ENCODE measurements at places on chromosomes 4 and X.
A peak's percentile ranks its signal among the peaks of the same experiment; 100 is the strongest.

DNA sequence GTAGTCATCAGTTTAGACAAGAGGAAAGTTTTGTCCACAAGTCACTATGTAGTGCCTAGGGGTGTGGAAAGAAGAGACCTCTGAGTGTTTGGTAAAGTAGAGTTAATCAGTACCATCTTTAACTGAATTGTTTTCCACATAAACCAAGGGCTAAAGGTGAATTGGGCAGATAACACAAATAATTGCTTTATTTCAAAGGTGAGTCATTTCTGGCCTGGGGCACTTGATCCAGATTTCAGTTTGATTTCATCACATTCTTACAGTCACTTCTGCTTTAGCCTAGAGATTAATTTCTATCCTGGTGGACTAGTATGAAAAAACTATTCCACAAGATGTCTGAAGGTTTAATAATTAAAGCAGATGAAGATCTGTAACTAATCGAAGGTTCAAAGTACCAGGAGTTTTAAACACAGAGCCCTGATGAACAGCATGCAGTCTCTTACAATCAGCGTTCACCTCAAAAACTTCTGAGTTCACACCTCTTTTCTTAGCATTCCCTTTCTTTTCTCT lies 74.5 kb upstream of the BOD1L1 start:
- DNase-seq, result peak; percentile 66

- no peak for DNase-seq
Measured at GRCh38 chrX:136827026-136827425, 46.3 kb upstream of the ARHGEF6 start.

GRCh38 chr4:139574641-139575040 lies 18.6 kb upstream of the SETD7 start:
- no peak for DNase-seq

DNA sequence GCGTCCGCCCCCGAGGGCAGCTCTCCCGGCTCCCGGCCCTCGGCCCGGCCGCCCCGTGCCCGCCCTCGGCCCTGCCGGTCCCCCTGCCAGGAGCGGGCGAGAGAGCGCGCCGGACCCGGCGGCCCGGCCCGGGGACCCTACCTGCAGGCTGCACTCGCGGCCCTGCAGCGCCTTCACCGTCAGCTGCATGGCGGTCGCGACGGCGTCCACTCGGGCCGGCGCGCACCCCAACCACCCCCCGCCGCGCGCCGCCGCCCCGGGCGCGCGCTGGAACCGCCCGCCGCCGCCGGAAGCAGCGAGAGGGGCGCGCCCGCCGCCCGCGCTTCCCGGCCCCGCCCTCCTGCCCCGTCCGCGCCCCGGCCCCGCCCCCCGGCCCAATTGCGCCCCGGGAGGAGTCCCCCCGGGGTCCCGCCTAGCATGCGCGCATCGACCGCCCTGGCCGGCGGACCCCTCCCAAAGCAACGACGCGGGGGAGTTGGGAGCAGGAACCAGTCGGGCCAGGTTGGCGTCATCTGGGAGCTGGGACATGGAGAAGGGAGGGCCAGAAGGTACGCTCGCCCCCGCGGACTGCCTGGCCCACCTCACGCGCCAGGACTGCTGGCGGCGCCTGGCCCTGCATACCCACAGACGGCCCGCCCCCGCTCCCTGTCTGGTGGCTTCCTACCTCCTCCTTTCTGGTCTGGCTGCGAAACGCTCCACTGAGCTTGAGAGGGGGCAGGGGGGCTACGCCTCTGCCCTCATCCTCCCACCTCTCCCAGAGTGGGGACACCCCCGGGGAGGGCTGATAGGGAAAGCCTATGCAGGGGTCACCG lies at the start of gene UBL4A:
TSS of gene UBL4A (minus strand) at position 220 of the 812 bp plus-strand sequence. CDS start at position 189, 31 bp downstream.
- DNase-seq, result peak; percentile 67

DNA sequence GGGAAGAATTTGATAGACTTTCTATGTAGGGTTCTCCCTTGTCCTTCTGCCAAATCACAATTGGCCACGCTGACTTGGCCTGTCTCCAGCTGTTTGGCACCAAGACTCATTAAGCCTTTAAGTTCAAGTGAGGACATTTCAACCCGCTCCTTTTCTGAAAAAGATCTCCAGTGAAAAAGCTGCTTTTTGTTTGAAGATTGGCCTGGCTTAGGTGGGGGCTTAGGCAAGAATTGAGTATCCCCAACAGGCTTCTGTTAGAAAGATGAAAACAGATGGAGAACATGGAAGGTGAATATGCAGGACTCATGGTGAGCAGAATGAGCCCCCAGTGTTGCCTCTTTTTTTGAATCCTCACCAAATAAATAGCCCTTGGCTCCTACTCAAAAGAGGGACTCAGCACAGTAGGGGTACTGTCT lies 28.5 kb upstream of the LIMCH1 start:
- DNase-seq, result no peak

GRCh38 chr4:166481739-166482138 lies 608.7 kb downstream of the TLL1 start:
- no peak for DNase-seq

GRCh38 chr4:36549992-36550391 lies 268.6 kb downstream of the DTHD1 start:
- no peak for DNase-seq

DNA sequence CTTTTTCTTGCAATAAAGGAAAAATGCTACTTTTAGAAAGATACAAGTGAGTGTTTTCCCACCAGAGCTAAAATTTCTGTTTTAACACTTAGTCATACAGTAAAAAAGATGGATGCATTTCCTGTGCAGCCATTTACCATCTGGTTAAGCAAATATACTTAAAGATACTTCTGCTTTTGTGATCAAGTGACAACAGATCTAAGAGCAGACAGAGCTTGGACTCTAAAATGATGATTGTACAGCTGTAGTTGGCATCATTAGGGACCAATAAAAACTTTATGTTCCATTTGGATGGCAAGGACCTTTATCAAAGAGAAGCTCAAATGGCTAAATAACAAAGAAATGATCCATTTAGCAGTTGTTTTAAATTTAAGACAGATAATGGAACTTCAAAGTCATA lies 270.8 kb downstream of the FSTL5 start:
- DNase-seq, result no peak
